Pericardium fibroblast (primary cell): ENCODE measurements at places on chromosomes 6 and 20. TPM values are rescaled to one million over a fixed set of nuclear protein-coding genes. Genes with fewer than 3 reads are reported as not detected.

The PPP1R3G gene
- total RNA-seq, result 4.0 TPM in 2 replicates

The NRM gene
- total RNA-seq, result 5.0 and 11.1 TPM in 2 replicates

The F13A1 gene
- total RNA-seq, result 0.51 TPM in 1 of 2 replicates, not detected in the other

The MLN gene
- not detected in 2 replicates for total RNA-seq

The EYA2 gene
- 0.94 and 3.5 TPM in 2 replicates for total RNA-seq

The APOM gene
- total RNA-seq, result 0.51 and 3.2 TPM in 2 replicates

The HCRTR2 gene
- total RNA-seq, result 0.12 TPM in 1 of 2 replicates, not detected in the other

The UBR2 gene
- total RNA-seq, result 13.7 and 14.6 TPM in 2 replicates

The RREB1 gene
- total RNA-seq, result 11.9 and 13.6 TPM in 2 replicates

The POPDC3 gene
- 2.7 and 26.6 TPM in 2 replicates for total RNA-seq
